Heart right ventricle (tissue), 16 donors: ENCODE measurements at places on chromosomes 3 and 15.

- DNase-seq = peak; percentile 92
- H3K4me3 ChIP-seq = peak overlapping the region; percentile 90
- H3K4me1 ChIP-seq = peaks cover 61% of the 10 kb centered on the region
- H3K36me3 ChIP-seq = no peaks in the 10 kb centered on the region
These were observed 281.9 kb upstream of the LRRFIP2 start for GRCh38 chr3:37456270-37456708.

DNA sequence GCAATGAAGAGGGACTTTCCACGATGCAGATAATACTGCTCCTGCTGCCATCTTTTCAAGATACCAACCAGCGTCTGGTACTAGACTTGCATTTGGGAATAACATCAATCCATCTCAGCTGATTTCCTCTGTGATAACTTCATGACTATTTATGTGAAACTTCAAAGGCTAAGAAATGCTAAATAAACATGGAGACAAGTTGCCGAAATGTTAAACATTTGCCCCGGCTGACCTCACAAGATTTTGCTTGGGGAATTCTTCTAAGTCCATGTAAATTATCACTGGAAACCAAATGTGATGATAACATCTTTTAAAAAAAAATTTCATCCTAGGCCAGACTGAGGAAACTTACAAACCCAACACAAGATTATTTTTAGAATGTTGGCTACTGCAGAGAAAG, 185.8 kb upstream of the PRICKLE2 start:
- no peaks in the 10 kb centered on the region for H3K4me1 ChIP-seq
- H3K27ac ChIP-seq = no peak overlapping the region
- no peak overlapping the region for H3K4me3 ChIP-seq

GRCh38 chr15:28921336-28921735, 35.6 kb downstream of the APBA2 start:
- DNase-seq = no peak
- H3K4me3 ChIP-seq = no peak overlapping the region
- no peaks in the 10 kb centered on the region for H3K36me3 ChIP-seq
- no peaks in the 10 kb centered on the region for H3K4me1 ChIP-seq
- no peak overlapping the region for H3K27ac ChIP-seq

- H3K27me3 ChIP-seq = no peaks in the 10 kb centered on the region
- H3K36me3 ChIP-seq = no peaks in the 10 kb centered on the region
- no peak overlapping the region for H3K27ac ChIP-seq
- no peak for DNase-seq
These were observed 32.5 kb upstream of the TBL1XR1 start for GRCh38 chr3:177229791-177230190.

DNA sequence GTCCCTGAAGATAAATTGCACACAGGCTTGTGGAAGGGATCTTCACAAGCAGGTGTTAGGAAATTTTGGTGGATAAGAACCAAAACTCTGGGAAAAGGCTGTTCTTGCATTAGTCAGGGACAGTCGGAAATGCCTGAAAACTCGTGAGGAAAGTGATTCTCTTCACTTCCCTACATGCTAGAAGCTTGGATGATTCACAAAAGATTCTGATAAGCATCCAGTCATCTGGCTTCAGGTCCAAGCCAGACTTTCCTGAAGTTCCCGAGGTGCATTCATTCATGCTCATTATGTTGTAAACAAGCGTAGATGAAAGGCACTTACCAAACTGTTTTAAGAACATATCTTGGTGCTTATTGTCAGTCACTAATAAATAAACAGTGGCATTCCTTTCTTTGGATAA, 1028.7 kb downstream of the NTRK3 start:
- H3K27ac ChIP-seq = no peak overlapping the region
- no peaks in the 10 kb centered on the region for H3K36me3 ChIP-seq
- no peaks in the 10 kb centered on the region for H3K27me3 ChIP-seq
- H3K4me3 ChIP-seq = no peak overlapping the region
- no peak for DNase-seq

- no peak overlapping the region for H3K27ac ChIP-seq
- no peak overlapping the region for H3K4me3 ChIP-seq
- no peaks in the 10 kb centered on the region for H3K36me3 ChIP-seq
- H3K4me1 ChIP-seq = no peaks in the 10 kb centered on the region
- no peak for DNase-seq
- H3K27me3 ChIP-seq = no peaks in the 10 kb centered on the region
These were observed 113.2 kb upstream of the NSMCE3 start for GRCh38 chr15:29382862-29383261.

DNA sequence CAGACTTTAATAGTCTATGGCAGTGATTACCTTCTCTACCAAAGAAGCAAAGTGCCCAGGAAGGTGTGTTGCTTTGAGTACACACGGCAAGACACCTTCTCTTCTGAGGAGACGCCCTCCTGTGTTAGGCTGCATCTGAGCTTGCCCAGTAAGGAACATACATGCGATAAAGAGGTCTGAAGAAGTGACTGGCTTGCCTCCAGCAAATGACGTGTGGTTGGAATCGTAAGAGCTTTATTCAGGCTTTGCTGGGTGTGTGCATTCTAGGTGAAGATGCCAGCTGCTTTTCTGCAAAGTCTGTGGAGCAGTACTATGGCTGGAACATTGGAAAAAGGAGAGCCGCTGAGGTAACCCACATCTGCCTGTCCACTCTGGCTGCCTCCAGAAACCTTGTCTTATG, 22.4 kb downstream of the MAP6D1 start:
- peaks cover 53% of the 10 kb centered on the region for H3K36me3 ChIP-seq
- no peak overlapping the region for H3K4me3 ChIP-seq
- no peak for DNase-seq

DNA sequence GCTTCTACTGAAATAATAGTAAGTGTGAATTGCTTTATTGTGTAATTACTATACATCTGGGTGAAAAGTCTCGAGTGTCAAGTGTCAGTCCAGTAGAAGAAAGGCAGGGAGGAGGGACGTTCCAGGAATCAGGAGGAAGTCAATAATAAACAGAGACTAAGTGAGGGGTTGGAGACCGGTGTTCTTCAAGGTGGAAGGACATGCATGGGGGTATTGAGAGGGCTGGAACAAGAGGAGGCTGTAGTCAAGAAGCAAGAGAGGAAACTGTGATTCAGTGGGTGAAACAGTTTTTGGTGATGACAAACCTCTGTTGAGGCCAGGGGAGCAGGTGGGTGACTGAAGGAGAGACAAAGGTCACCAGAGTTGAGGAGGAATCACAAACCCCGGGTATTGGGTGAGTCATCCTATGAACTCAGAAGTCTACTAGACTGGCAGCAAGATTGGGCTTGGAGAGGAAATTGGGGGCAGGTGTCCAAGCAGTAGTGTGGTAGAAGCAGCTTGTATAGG, 11.6 kb upstream of the SCAMP5 start:
- no peak overlapping the region for H3K27ac ChIP-seq
- H3K27me3 ChIP-seq = no peaks in the 10 kb centered on the region
- H3K36me3 ChIP-seq = no peaks in the 10 kb centered on the region
- H3K4me3 ChIP-seq = no peak overlapping the region
- no peak for DNase-seq

GRCh38 chr3:58356054-58356453, 23.4 kb downstream of the PXK start:
- peak; percentile 16 for DNase-seq
- no peak overlapping the region for H3K4me3 ChIP-seq
- H3K36me3 ChIP-seq = no peaks in the 10 kb centered on the region
- no peaks in the 10 kb centered on the region for H3K4me1 ChIP-seq
- H3K27me3 ChIP-seq = no peaks in the 10 kb centered on the region
- H3K27ac ChIP-seq = no peak overlapping the region

DNA sequence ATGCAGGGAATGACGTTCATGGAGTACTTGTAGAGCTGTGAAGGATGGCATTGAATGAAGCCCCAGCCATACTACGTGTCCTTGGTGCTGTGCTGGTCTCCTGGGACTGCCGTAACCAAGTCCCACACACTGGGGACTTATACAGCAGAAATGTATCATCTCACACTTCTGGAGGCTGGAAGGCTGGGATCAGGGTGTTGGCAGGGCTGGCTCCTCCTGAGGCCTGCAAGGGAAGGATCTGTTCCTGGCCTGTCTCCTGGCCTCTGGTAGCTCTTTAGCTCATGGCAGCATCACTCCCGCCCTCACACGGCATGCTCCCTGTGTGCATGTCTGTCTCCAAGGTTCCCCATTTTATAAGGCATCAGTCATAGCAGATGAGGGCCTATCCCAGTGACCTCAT, 29.5 kb upstream of the GABRG3 start:
- no peak overlapping the region for H3K4me3 ChIP-seq
- DNase-seq = no peak
- no peaks in the 10 kb centered on the region for H3K36me3 ChIP-seq

GRCh38 chr3:189195302-189195701, 23.5 kb downstream of the TPRG1 start:
- no peak overlapping the region for H3K27ac ChIP-seq
- H3K36me3 ChIP-seq = no peaks in the 10 kb centered on the region

DNA sequence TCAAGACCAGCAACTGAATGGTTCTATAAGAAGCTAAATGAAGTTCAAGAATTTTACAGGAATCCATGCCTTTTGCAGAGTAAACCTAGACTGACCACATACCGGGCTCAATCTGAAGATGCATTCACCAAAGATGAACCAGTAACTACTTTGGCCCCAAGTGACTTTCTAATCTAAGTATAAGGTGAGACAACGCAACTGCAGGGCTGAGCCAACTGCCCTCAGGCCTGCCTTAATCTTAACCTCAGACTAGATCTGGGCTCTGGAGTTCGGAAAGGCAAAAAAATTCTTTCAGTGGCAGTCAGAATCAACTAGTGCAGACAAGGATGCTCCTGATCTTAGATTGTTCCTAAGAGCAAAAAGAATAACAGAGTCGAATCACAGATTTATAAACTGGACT, 48.3 kb downstream of the EXD1 start:
- H3K27me3 ChIP-seq = no peaks in the 10 kb centered on the region
- H3K36me3 ChIP-seq = no peaks in the 10 kb centered on the region
- H3K4me3 ChIP-seq = no peak overlapping the region

DNA sequence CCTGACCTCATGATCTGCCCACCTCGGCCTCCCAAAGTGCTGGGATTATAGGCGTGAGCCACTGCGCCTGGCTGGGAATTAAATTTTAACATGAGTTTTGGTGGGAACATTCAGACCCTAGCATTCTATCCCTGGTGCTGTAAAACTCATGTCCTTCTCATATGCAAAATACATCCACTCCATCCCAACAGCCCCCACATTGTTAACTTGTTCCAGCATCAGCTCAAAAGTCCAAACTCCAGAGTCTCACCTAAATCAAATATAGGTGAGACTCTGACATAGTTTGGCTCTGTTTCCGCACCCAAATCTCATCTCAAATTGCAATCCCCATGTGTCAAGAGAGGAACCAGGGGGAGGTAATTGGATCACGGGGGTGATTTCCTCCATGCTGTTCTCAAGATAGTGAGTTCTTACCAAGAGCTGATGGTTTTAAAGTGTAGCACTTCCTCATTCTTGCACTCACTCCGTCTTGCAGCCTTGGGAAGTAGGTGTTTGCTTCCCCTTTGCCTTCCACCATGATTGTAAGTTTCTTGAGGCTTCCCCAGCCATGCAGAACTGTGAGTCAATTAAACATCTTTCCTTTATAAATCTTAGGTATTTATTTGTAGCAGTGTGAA, 96.2 kb upstream of the PLCL2 start:
- no peak for DNase-seq
- H3K27ac ChIP-seq = no peak overlapping the region
- no peaks in the 10 kb centered on the region for H3K36me3 ChIP-seq
- no peak overlapping the region for H3K4me3 ChIP-seq
- H3K27me3 ChIP-seq = no peaks in the 10 kb centered on the region

DNA sequence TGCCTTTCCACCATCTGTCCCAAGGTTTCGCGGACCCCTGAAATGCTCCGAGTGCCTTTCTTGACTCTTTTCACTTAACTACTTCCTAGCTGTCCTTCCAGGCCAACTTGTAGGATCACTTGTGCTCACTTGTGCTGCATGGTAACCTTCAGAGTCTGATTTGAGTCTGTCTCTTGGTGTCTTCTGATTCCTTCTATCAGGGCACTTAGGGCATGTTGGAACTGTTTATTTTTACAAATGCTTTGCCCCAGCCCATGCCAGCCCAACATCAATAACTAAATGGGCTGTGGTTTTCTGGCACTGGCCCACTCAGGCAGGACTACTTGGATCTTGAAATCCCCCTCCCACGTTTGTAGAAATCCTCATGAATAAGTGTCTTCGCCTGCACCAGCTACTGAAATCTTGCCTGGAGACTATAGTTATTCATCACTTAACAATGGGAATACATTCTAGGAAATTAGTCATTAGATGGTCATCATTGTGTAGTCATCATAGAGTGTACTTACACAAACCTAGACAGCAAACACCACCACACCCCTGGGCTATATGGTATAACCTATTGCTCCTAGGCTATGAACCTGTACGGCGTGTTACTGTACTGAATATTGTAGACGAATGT, 123.1 kb upstream of the STRIT1 start:
- H3K27ac ChIP-seq = no peak overlapping the region
- DNase-seq = no peak
- no peak overlapping the region for H3K4me3 ChIP-seq
- H3K27me3 ChIP-seq = no peaks in the 10 kb centered on the region
- no peaks in the 10 kb centered on the region for H3K4me1 ChIP-seq

DNA sequence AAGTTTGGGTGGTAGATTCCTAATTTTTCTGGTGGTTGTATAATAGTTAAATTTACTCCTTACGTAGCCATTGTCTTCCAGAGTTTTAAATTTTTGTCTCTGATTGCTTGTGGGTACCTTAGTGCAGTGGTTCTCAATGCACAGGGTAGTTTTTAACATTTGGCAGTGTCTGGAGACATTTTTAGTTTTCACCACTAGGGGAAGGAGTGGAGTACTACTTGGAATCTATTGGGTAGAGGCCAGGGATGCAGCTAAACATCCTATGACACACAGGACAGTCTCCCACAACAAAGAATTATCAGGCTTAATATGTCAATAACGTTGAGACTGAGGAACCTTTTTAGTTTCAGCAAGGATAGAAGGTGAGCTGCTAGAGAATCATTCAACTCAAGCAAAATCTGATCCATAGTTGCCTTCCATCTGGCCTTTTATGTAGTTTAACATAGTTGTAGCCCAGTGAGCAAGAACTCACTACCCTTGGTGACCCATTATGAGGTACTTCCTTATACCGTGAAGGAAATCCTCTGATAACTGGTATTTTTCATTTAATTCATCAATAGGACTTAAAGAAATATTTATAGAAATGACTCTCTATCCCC, 8.6 kb upstream of the STX19 start:
- no peak overlapping the region for H3K4me3 ChIP-seq
- H3K4me1 ChIP-seq = no peaks in the 10 kb centered on the region
- H3K36me3 ChIP-seq = peaks cover 21% of the 10 kb centered on the region
- H3K27me3 ChIP-seq = no peaks in the 10 kb centered on the region
- H3K27ac ChIP-seq = no peak overlapping the region
- no peak for DNase-seq

- H3K27me3 ChIP-seq = no peaks in the 10 kb centered on the region
- no peak overlapping the region for H3K4me3 ChIP-seq
- H3K36me3 ChIP-seq = no peaks in the 10 kb centered on the region
- H3K27ac ChIP-seq = no peak overlapping the region
- no peak for DNase-seq
- H3K4me1 ChIP-seq = no peaks in the 10 kb centered on the region
These were observed 39.6 kb upstream of the TIMP4 start for GRCh38 chr3:12198301-12198700.
